ENCODE measurements at places on chromosomes 1 and 21.
A peak's percentile ranks its signal among the peaks of the same experiment; 100 is the strongest.

- peak; percentile 63 for DNase-seq
Measured at GRCh38 chr1:150567341-150567716, 12.1 kb downstream of the MCL1 start.

- DNase-seq: no peak
Measured at GRCh38 chr1:80056179-80056578, 1049.6 kb upstream of the ADGRL4 start.

DNA sequence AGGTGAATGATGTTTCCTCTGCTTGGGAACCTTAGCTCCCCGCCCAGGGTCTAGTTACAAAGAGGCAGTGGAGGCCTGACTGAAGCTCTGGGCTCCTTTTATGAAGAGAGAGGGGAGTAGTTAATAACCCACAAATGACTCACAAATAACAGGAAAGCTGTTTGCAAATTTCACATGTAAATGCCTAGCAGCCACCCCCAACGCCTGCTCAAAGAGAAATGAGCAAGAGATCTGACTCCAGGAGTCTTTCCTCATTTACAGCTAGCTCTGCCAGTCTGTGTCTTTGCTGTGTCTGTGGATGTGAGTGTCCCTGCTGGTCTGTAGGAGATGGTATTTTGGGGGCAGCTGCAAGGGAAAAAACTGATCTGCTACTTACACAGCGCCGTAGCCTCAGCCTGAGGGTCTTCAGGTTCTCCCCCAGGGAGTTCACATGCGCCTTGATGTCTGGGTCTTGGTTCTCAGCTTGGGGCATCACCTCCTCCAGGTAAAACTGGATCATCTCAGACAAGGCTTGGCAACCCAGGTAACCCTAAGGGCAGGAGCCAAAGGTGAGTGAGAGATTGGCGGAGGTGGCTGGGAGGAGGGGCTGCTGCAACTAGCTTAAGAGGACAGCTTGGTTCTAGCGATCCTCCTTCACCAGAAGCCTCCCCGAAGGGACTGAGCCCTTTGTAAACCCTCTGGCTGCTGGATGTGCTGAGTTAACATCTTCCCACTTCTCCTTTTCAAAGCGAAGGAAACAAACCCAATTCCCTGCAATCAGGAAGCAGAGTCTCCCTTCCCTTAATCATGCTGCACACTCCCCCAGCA, at the start of gene IL19:
IL19 (plus strand) TSS at position 243 of the 807 bp plus-strand sequence. CDS start 65,890 bp downstream, outside the sequence.
- DNase-seq: no peak

DNA sequence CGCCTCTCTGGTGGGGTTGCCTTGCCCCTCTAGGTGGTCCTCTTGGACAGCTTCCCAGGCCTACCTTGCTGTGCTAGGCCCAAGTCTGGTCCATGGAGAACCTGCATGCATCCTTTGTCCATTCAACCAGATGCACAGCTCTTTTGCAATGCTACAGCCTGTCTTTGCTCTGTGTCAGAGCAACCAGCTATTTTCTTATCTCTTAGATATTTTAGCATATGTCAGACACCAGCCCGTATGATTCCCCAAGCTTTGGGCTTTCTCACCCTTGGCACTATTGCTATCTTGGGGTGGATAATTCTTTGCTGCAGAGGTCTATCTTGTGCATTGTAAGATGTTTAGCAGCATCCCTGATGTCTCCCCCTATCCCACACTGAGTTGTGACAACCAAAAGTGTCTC, 32.3 kb downstream of the TNN start:
- no peak for DNase-seq

DNA sequence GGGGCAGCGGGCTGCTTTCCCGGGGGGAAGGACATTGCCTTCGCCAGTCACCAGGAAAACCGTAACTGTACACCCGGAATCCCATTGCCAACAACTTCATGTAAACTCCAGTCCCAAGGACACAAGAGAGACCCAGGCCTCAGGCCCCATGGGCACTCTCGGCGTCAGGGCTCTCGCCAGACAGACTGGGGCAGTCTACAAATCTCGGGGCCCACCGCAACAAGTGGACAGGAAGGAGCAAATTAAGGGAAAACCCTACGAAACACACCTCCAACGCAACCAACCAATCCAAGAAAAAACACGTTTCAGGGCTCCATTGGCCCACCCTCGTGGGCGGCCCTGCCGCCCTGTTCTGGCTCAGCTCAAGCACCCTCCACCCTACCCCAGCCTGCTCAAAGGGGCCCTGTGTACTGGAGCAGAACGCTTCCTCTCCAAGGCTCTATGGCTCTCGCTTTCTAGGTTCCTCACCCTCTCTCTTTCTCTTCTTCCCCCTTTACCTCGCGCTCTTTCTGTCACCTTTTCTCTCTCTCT, 4.6 kb upstream of the ZNF678 start:
- DNase-seq: no peak

DNA sequence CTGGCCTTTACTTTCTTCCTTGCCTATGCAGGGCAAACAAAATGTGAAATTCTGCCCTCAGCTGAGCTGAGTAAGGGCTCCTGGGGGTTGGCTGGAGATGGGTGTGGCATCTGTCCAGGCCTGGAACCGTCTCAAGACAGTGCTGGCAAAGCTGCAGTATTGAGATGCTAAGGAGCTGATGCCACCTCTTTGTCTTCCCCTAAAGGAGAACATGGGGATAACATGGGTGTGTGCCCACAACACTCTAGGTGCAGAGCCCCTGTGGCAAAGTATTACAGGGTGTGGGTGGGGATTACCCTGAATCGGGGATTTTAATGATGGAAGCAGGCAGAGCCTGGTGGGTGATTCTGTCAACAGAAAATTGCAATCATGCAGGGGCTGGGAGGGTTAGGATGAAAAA, 2.5 kb upstream of the ST3GAL3 start:
- DNase-seq: no peak

DNA sequence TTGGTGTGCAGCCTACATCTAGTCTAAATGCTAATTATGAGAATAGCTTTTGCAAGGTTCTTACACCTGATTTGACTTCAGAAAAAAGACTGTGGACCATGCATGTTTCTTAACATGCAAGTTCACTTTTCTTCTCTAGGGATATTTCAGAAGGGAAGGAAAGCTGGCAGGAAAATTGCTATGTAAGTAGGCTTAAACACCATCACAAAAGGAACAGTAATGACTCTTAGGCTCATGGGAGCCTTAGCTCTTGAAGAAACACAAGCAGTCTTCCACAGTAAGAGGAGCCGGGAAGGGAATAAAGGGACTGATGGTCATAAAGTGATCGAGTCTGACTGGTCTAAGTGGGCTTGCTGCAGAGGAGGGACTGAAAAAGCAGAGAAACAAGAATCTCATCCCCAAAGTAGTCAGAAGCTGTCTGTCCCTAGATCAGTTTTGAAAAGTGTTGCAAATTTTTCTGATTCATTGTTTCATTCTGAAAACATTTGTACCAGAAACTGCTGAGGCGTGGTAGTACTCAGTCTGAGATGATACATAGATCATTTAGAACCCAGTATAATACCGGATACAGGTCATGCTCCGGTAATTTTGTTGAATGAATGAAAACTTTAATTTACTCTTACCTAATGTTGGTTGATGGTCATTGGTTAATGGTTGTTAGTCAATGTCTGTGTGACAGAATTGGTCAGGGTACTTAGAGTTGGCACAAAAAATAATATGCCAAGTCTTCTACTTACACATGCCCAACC, 40.9 kb downstream of the SMYD2 start:
- DNase-seq: no peak

- DNase-seq: no peak
Measured at GRCh38 chr1:214384373-214385079, 103.6 kb downstream of the SMYD2 start.

DNA sequence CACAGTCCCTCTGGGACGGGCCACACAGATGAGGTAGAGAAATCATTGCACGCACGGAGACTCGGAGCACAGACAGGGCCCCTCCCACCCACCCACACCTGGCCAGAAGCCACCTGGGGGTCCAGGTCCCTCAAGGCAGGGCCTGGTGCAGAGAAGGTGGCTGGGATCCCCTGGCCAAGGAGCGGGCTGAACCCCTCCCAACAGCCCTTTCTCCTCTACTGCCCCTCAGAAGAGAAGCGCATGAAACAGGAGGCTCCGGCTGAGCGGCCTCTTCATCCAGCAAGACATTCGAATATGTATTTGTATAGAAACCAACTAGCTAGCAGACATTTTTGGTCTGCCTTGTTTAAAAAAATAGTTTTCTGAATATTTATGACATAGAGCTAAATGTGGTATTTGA, 29.0 kb downstream of the WNT9A start:
- DNase-seq: no peak

Data from activated CD4-positive, CD25-positive, alpha-beta regulatory T cell treated with anti-CD3 and anti-CD28 coated beads, Interleukin-2, amount 50 U/mL, for 72 hours (primary cell).